ENCODE measurements at places on chromosomes 12 and 14.

DNA sequence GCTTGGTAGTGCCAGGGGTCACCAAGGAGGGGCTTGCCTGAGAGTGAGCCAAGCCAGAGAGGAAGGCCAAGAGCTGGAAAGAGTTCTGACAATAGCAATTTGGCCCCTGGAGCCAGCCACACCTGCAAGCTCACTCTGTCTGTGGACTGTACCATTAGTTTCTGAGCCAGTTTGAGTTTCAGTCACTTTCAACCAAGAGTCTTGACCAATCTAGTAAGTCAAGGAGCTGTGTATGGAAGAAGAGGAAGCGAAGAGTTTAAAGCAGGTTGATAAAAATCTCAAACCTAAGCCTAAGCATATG is 38.5 kb downstream of the NT5DC3 start:
- DNase-seq = no peak

GRCh38 chr14:75010472-75011093 is 7.9 kb downstream of the EIF2B2 start:
- DNase-seq = no peak

DNA sequence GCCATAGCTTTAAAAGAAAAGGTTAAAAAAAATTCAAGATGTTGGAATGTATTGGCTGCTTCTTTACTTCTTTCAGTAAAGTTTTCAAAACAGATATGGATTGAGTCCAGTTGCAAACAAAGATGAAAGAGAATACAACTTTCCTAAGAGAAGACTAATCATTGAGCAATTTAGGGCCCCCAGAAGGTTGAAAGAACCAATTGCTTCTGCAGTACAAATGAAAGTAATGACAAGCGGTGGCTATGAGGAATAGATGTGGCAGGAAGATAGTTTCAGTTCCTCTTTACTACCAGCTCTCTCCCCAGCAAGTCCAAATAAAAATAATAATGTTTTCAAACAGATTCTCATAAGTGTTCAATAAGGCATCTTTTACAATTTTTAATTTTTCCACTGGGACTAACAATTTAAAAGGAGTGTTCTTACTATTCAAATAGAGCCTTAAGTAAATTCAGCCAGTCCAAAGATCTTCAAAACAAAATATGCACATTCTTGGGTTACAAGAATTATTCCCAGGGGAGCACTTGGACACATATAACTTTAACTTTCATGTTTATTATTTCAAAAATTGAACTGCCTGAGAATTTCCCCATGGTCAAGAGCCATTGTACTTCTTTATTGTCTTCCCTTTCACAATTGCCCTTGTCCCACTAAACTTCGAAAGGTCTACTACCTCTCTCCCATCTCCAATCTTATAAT is 62.3 kb upstream of the PPP1R12A start:
- no peak for DNase-seq

GRCh38 chr12:69154585-69155363 is 84.6 kb upstream of the CPSF6 start:
- DNase-seq = peak; percentile 52

DNA sequence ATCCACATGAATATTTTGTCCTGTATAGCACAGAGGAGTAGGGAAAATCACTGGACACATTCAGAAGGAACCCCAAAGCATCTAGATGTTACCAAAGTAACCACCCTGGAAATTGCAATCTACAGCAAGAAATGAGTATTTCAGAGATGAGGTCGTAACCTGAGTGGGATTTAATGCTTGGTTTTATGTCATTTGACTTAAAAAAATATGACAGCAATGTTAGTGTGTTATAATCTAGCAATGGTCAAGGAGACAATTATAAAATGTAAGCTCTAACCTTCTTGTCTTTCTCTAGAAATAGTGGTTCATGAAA is 256.6 kb downstream of the NAV3 start:
- no peak for DNase-seq

- DNase-seq = no peak
Observed at GRCh38 chr12:64122154-64122553, 99.9 kb downstream of the KICS2 start.

- no peak for DNase-seq
Observed at GRCh38 chr14:71416392-71416791, 509.1 kb downstream of the PCNX1 start.

DNA sequence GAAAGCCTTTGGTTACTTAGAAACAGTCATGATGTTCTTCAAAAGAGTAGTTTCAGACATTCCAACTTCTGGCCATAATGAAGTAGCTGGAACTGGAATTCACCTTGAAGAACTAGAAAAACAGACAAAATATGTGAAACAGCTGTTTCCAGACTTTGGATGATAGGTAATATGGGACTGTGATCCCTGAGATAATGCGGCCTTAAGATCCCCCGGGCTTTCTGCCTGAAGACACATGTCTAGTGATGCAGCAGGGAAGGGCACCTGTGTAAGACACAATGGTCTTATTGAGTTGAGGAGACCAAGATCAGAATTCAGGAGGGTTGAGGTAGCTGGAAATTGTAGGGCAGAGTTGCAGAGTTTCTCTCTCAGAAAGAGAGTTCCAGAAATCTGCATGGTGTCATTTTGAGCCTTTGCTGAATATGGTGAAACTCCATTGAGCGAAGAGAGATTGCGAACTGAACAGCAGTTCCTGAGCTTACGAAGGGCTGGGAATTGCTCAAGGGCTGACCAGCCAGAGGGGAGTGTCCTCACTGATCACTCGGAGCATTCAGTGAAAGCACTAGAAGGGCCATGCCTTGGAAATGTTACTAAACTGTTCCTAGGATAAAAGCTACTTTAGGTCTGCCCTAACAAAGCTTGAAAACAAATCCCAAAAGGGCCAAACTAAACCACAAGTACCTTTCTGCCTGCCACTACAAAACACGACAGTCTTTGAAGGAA is 41.7 kb upstream of the FRS2 start:
- no peak for DNase-seq

- DNase-seq = no peak
Observed at GRCh38 chr14:106442857-106443256, 916.5 kb downstream of the TMEM121 start.

GRCh38 chr12:51186465-51187085 is 13.6 kb upstream of the TFCP2 start:
- DNase-seq = no peak

DNA sequence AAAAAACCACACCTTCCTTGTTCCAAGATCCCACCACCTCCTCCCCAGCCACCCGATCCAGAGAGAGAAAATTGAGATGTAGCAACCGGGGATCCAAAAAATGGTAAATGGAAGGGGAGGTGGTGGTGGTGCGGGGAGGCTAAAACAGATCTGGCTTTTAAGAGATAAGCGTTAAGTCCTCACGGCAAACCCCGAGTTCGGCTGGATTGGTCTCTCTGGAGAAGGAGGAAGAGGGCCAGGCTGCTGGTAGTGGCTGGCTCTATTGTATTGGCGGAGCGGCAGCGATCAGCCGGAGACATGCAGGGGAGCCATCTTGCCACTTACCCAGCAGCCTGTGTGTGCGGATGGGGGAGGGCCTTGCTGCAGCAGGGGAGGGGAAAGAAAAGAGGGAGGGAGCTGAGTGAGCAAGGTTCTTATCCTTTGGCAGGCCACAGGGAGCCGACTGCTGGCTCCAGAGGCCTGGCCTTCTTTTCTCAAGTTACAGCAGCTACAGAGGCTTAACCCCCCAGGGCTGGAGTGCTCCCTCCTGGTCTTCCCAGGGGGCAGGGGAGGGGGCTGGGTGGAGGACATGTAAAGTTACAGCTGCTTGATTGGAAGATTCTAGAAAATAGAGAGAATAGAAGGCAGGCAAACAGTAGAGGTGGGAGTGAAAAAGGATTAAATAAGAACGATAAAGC is 14.1 kb upstream of the CDH24 start:
- DNase-seq = peak; percentile 32

DNA sequence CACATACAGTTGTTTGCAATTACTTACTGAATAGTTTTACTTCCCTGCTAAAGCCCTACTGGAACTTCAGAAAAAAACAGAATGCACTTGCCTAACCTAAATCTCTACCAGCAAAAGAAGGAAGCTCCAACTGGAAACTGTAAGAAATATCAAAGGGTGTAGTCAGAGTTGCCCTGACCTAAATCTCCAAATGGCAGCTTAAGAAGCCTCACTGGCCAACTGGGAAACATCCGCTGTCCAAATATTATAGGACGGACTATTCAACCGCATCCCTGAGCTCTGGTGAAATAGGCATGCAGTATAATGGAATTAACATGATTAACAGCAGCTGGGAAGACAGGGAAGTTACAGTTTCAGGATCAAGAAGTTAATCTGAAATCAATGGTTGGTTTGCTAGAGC is 24.3 kb downstream of the ANAPC7 start:
- DNase-seq = no peak

DNA sequence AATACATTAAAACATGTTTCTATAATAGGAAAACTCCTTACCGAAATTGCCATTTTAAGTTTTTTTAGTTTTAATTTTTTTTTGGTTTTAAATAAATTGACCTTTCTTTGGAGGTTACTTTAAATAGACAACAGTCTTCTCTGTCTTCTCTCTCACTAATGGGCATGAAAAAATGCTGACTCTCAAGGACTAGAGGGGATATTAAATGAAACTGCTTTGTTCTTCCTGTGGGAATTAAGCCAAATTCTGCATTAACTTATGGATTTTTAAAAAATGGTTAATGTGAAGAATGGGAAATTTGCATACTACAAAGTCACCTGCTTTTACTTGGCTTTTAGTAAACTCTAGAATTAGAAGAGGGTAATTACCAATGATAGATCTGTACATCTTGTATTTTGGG is 378.9 kb downstream of the TMTC2 start:
- DNase-seq = no peak

DNA sequence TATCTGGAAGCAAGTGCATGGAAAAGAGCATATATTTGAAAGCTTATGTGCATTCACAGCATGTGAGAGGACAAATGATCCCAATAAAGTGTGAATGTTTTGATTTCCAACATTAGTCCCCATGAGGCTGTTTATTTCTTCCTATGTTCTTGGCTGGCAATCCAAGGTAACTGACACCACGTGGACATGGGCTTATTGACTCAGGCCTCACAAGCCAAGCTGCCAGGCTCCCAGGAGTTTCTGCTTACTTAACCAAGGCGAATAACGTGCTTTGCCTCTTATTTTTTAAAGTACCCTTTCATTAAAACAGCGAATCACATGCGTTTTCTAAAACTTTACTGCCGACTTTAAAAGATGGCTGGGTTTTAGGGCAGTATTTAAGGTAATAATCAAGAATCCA is 441.7 kb downstream of the FUT8 start:
- DNase-seq = no peak

- DNase-seq = no peak
Observed at GRCh38 chr12:100798286-100799160, 3.9 kb downstream of the ANO4 start.

GRCh38 chr12:63294327-63294632 is 143.3 kb upstream of the AVPR1A start:
- no peak for DNase-seq

DNA sequence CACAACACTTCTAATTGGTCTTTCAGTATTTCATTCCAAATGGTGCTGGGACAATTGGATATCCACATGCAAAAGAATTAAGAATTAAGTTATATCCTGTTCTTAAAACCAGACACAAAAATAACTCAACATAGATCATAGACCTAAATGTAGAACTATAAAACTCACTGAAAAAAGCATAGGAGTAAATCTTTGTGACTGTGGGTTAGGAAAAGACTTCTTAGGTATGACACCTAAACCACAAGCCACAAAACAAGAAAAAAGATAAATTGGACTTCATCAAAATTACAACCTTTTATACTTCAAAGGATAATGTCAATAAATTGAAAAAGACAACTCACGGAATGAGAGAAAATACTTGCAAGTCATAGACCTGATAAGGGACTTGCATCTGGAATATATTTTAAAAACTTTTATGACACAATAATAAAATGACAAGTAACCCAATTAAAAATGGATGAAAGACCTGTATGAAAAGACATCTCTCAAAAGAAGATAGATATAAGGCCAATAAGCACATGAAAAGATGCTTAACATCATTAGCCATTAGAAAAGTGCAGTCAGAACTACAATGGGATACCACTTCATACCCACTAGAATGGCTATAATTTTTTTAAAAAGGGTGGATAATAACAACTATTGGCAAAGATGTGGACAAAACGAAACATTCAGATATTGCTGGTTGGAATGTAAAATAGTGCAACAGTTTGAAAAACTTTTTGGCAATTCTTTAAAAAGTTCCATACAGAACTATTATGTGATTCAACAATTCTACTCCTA is 72.5 kb upstream of the SLC38A4 start:
- no peak for DNase-seq

DNA sequence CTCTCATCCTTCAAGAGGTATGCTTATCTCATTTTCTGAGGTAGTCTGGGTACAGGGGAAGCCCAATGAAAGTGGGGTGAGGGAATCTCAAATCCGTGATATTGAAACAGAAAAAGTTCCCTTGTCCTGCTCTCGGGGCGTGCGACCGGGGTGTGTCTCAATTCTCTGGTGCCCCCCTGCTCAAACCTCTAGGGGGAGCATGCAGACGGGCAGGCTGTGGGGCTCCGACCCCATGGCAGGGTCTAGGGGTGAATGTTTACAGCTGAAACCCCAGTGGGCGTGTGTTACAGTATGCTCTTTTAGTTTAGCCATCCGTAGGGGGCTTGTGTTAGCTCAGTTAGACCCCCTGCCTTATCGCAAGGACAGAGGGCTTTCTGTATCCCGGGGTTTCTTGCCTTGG is 68.7 kb downstream of the PTPRQ start:
- DNase-seq = no peak

GRCh38 chr12:45730348-45731189 is 1.1 kb downstream of the ARID2 start:
- DNase-seq = peak; percentile 35

GRCh38 chr14:85319998-85320630 is 209.8 kb upstream of the FLRT2 start:
- no peak for DNase-seq

DNA sequence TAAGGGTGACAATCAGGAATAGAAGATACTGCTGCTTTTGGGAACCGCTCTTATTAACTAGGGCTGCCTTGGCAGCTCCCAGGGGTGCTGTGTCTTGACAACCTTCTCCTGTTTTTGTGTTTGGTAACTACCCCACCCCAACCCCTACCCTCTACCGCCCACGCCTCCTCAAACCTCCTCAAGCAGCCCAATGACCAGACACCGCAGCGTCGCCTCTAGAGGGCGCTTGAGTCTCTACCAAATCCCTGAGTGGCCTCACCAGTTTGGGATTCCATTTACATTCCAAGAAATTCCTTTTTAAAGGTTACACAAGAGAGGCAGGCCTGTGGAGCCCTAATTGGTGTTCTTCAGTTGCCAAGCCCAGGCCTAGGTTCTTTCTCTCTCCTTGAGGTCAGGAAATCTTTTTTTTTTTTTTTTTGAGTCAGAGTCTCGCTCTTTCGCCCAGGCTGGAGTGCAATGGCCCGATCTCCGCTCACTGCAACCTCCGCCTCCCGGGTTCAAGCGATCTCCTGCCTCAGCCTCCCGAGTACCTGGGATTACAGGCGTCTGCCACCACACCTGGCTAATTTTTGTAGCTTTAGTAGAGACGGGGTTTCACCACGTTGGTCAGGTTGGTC is 72.4 kb upstream of the USP44 start:
- DNase-seq = no peak

GRCh38 chr12:110023059-110023980 is 24.1 kb downstream of the ANKRD13A start:
- DNase-seq = no peak

Data from stimulated activated CD8-positive, alpha-beta memory T cell treated with anti-CD3 and anti-CD28 coated beads, Interleukin-7, amount 100 ng/mL, for 1 hour (primary cell).